ENCODE measurements at places on chromosomes 13 and 19. TPM values are rescaled to one million over a fixed set of nuclear protein-coding genes. Genes with fewer than 3 reads are reported as not detected.

Gene ZNF613
- polyA plus RNA-seq: 3.7 TPM

Gene ZNF497
- 0.38 TPM for polyA plus RNA-seq

Gene LGALS13
- polyA plus RNA-seq: not detected

Gene SUCLA2
- polyA plus RNA-seq: 16.9 TPM

Gene LGALS14
- 0.73 TPM for polyA plus RNA-seq

Gene VSIG10L
- polyA plus RNA-seq: not detected

Gene DACT3
- polyA plus RNA-seq: not detected
